Activated T-cell treated with anti-CD3 and anti-CD28 coated beads, Interleukin-2, amount 50 U/mL, for 72 hours (primary cell): ENCODE measurements at places on chromosomes 7 and 10. TPM values are rescaled to one million over a fixed set of nuclear protein-coding genes. Genes with fewer than 3 reads are reported as not detected.

GRCh38 chr7:20839196-20839735 is 52.6 kb upstream of the SP8 start:
- no peak overlapping the region for H3K4me3 ChIP-seq
- no peak overlapping the region for H3K27ac ChIP-seq
- no peak for DNase-seq
- H3K27me3 ChIP-seq = no peaks in the 10 kb centered on the region

- no peaks in the 10 kb centered on the region for H3K27me3 ChIP-seq
- no peak for DNase-seq
- H3K4me1 ChIP-seq = peaks cover 18% of the 10 kb centered on the region
- peak overlapping the region; percentile 51 for H3K27ac ChIP-seq
- H3K36me3 ChIP-seq = peaks cover 10% of the 10 kb centered on the region
- no peak overlapping the region for H3K4me3 ChIP-seq
These were observed 4.3 kb upstream of the GET4 start for GRCh38 chr7:871900-872537.

GRCh38 chr10:58888957-58889356 is 287.5 kb upstream of the PHYHIPL start:
- H3K27ac ChIP-seq = no peak overlapping the region
- no peaks in the 10 kb centered on the region for H3K27me3 ChIP-seq
- H3K4me1 ChIP-seq = no peaks in the 10 kb centered on the region

DNA sequence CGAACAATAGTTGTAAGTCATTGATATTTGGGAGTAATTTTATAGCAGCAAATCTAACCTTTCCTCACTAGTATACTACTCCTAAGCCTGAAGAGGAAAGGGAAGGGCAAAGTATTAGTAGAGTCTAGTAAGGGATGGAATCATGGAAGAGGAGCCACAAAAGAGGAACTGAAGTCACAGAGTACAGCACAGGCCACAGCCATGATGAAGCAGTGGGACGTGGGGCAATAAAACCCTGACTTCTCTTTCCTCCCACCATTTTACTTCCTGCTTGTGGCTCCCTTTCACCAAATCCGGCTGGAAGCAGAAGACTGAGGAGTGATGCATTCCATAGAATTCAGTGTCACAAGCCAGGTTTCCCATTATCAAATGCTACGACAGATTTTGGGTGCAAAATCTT is 58.7 kb downstream of the CABCOCO1 start:
- H3K27ac ChIP-seq = no peak overlapping the region
- H3K27me3 ChIP-seq = no peaks in the 10 kb centered on the region
- H3K36me3 ChIP-seq = peaks cover 1% of the 10 kb centered on the region
- no peaks in the 10 kb centered on the region for H3K4me1 ChIP-seq
- DNase-seq = no peak

GRCh38 chr10:118570591-118570990 is 24.9 kb downstream of the PRLHR start:
- no peaks in the 10 kb centered on the region for H3K36me3 ChIP-seq
- H3K4me1 ChIP-seq = peaks cover 6% of the 10 kb centered on the region
- DNase-seq = no peak
- H3K27ac ChIP-seq = no peak overlapping the region

DNA sequence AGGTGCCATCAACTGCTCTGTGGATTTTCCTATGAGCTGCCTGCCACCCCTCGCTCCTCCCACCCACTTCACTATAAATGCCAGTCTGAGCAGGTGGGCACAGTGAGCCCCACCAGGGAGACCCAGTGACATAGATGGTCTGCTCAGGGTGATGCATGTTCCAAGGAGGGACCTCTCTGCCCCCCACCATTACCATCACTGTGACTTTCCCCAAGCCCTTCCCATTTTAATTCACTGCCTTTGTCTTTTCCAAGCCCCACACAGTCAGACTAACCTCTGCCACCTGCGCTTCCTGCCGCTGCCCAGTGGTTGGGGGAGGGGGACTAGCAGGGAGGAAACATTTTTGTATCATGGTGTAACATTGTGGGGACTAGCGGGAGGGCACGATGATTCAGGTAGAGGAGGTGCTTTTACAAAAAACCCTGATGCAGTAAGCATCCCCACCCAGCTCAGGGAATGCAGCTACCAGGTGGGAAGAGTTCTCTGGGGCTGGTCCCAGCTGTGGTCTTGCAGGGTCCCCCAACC is 24.6 kb downstream of the PRSS2 start:
- peak overlapping the region; percentile 94 for H3K4me3 ChIP-seq
- H3K27me3 ChIP-seq = no peaks in the 10 kb centered on the region
- H3K27ac ChIP-seq = peak overlapping the region; percentile 98
- peaks cover 42% of the 10 kb centered on the region for H3K36me3 ChIP-seq

- DNase-seq = no peak
- H3K4me3 ChIP-seq = no peak overlapping the region
- H3K4me1 ChIP-seq = no peaks in the 10 kb centered on the region
- H3K27ac ChIP-seq = no peak overlapping the region
- no peaks in the 10 kb centered on the region for H3K27me3 ChIP-seq
These were observed 354.1 kb downstream of the DPP6 start for GRCh38 chr7:154406312-154406711.

DNA sequence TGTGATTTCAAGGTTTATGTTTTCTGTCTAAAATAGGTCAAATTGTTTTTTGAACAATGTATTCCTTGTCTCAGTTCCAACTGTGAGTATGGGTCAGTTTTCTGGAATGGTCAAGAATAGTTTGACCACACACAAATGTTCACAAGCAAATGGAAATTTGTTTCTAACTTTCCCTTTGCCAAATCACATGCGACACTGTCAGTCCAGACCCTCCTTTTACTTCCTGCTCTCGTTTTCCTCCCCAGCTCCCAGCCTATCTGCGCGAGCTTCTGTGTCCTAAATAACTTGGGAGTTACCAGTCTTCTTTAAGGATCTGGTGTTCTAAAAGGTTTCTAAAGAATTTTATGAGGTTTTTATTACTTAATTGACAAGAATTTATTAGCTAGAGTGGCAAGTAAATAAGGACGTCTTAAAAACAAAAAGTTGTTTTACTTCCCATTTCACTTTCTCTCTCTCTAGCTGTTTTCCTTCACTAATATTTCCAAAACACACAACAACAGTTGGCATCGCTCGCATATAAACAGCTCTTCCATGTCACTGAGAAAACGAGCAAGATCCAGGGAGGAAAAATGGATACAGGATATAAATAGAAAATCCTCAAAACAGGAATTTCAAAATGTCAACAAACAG is 266.1 kb upstream of the KLF6 start:
- peaks cover 6% of the 10 kb centered on the region for H3K4me1 ChIP-seq
- DNase-seq = no peak
- H3K36me3 ChIP-seq = no peaks in the 10 kb centered on the region
- H3K4me3 ChIP-seq = no peak overlapping the region

DNA sequence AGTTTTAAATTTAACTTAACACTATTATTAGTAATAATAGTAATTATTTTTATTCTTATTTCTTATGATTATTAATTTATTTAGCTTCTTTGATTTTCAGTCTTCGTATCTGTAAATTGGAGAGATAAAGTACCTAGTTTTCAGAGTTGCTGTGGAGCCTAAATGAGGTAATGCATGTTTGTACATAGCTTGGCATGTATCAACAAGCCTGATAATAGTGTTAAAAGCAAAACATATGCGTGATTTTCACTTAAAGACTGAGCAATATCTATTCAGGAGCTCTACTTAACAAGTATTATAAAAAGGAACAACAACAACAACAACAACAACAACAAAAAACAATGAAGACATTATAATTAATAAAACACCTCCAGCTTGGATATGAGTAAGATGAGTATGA is 12.4 kb downstream of the CALCR start:
- H3K27ac ChIP-seq = no peak overlapping the region
- peaks cover 5% of the 10 kb centered on the region for H3K27me3 ChIP-seq
- H3K36me3 ChIP-seq = no peaks in the 10 kb centered on the region
- no peak for DNase-seq

DNA sequence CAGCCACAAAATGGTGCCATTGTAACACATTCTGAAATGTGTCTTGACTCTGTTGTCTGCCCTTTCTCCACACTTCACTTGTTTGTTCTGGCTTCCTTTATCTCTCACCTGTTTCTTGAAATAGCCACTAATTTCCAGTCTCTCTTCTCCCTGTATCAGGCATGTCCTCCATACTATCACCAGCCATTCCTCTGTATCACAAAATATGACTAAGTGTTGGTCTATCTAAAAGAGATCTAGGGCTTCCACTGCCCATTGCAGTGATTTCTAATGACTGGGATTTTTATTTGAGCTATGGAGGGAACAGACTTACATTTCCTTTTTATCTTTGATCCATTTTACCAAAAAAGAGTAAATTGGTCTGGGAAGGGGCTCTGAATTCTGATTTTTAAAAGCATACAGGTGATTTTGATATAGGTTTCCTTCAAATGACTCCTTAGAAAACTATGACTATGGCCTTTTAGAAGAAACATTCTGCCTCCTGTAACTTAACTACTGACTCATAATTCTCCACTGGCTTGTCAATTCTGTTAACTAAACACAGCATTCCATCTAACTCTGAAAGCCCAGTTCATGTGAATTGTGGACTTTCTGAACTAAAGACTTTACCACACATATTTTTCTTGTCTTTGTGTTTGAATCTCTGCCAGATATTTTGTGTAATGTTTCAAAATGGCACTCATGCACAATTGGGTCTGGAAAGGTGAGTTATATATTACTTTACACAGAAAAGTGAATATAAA is 1121.4 kb downstream of the XPNPEP1 start:
- H3K27ac ChIP-seq = no peak overlapping the region
- no peaks in the 10 kb centered on the region for H3K27me3 ChIP-seq
- H3K4me1 ChIP-seq = no peaks in the 10 kb centered on the region
- no peak for DNase-seq
- H3K4me3 ChIP-seq = no peak overlapping the region
- no peaks in the 10 kb centered on the region for H3K36me3 ChIP-seq

DNA sequence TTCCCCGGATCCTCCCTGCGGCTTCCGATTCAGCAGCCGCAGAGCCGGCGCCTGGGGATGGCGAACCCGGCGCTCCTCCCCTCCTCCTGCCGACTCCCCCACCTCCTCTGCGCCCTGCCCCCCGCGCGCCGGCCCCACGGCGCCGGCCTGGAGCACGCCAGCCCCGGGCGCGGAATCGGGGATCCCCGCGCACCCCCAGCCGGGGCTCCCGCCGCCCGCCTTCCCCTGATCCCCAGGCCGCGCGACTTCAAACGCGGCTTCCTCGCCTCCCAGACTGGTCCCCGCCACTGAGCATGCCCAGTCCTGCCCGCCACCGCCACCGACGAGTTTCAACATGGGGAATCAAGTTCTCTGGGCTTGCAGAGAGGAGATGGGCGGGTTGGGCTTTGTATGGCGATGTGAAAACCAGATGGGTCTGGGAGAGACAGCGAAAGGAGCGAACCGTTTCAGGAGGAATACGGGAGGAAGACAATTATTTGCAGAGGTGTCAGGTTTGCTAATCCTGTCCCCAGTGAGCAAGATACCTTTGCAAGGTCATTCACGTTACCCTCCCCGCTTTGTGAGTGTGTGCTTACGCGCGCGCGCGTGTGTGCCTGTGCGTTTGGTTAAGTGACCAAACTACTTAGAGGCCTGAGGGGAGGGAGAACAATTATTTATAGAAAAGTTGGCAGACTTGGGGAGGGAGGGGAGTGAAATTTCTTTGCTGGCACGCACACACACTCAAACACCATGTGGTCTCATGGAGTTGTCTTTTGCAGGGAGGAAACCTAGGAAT is at the start of gene PANK1:
TSS of gene PANK1 (minus strand) at position 276 of the 775 bp plus-strand sequence. CDS start 351 bp downstream, outside the sequence.
- no peak within 1 kb of the TSS for H3K4me3 ChIP-seq
- H3K36me3 ChIP-seq = no peaks in the 10 kb centered on the region
- DNase-seq = peak; percentile 77
- H3K27me3 ChIP-seq = peaks cover 26% of the 10 kb centered on the region
- peaks cover 8% of the 10 kb centered on the region for H3K4me1 ChIP-seq
- H3K27ac ChIP-seq = no peak within 1 kb of the TSS

GRCh38 chr10:2744547-2745200 is 322.7 kb upstream of the PFKP start:
- no peak for DNase-seq
- no peak overlapping the region for H3K27ac ChIP-seq
- no peaks in the 10 kb centered on the region for H3K4me1 ChIP-seq
- no peak overlapping the region for H3K4me3 ChIP-seq
- H3K36me3 ChIP-seq = no peaks in the 10 kb centered on the region
- H3K27me3 ChIP-seq = peaks cover 17% of the 10 kb centered on the region

GRCh38 chr10:34176351-34176750 is 638.7 kb downstream of the PARD3 start:
- H3K4me3 ChIP-seq = no peak overlapping the region
- H3K27me3 ChIP-seq = no peaks in the 10 kb centered on the region
- H3K4me1 ChIP-seq = no peaks in the 10 kb centered on the region
- no peaks in the 10 kb centered on the region for H3K36me3 ChIP-seq
- no peak for DNase-seq

DNA sequence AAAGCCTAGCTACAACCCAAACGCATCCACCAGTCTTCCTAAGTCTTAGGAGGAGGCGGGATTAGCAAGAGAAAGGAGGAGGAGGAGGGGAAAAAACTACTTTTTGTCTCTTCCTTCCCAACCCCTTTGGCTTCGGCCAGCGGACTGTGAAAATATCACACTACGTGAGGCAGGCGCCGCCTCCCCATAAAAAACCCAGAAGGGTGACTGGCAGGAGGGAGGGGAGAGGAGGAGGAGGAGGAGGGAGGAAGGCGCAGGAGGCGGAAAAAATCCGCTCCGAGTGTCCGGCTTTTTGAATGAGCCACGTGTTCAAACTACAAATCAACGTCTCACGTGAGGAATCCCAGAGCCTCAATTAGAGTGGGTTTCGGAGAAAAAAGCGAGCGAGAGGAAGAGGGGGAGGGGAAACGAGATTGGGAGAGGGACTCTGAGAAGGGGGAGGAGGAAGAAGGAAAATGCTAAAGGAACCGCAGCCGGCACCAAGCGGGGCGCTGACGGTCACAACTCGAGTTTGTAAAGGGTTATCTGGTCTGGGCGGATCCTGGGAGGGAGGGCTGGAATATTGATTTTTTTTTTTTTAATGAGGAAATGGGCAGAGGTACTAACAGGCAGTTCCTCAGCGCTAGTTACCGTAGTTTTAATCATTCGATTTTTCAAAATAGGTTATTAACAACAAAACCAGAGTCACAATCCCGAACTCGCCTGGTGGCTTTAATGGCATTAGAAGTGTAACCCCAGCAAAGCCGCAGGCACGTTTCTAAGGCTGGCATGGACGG is at the start of gene IGF2BP3:
TSS of gene IGF2BP3 (minus strand) at position 162 of the 776 bp plus-strand sequence. CDS start 381 bp downstream, outside the sequence.
- peak within 1 kb of the TSS; percentile 94 for H3K4me3 ChIP-seq
- peaks cover 51% of the 10 kb centered on the region for H3K4me1 ChIP-seq
- peak within 1 kb of the TSS; percentile 91 for H3K27ac ChIP-seq
- peaks cover 6% of the 10 kb centered on the region for H3K36me3 ChIP-seq
- peaks cover 77% of the 10 kb centered on the region for H3K27me3 ChIP-seq

GRCh38 chr10:16586358-16587138 is 64.9 kb upstream of the C1QL3 start:
- H3K36me3 ChIP-seq = no peaks in the 10 kb centered on the region
- H3K27me3 ChIP-seq = peaks cover 2% of the 10 kb centered on the region
- peak; percentile 7 for DNase-seq

Gene AMPH
- total RNA-seq = 0.53 TPM

Gene PRRT4
- total RNA-seq = 0.14 TPM

Gene CALML5
- total RNA-seq = not detected

Gene DDC
- total RNA-seq = not detected

Gene SPDYE11
- total RNA-seq = not detected

Gene ACTA2
- 76.9 TPM for total RNA-seq
